ENCODE measurements at places on chromosomes 7 and 10.

- no peak for DNase-seq
These were observed 50.9 kb downstream of the ZNF467 start for GRCh38 chr7:149722356-149722957.

DNA sequence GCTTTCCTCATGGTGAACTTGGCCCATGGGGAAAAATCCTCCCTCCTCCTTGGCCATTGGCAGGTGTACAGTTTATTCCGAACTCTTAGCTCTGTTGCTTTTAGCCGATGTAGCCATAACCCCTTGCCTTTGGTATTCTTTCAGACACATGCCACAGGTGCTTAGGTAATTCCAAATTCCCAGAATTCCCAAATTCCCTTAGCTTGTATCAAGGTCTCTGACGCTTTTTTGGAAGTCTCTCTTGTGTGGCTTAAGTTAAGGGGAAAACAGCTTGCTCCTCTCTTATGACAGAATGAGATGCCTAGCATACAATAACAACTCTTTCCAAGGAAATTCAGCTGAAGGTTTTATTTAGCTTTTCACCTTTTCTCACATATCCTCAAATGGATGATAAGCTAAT is 68.0 kb downstream of the SUGCT start:
- DNase-seq = no peak

DNA sequence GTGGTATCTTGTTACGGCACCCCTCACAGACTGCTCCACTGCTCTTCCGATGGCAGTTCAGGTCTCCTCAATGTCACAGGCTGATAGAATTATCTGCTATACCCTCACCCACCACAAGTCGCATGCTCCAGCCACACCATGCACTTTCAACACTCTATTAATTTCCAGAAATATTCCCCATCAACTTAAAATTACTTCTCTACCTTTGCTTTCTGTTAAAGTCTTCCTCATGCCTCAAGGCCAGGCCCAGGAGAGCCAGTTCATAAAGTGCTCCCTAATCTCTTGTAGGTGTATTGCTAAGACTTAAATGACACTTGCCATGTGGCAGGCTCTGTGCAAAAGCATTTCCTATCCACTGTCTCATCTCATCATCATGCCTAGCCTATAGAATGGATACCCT is 105.9 kb upstream of the ARID5B start:
- DNase-seq = no peak

- DNase-seq = no peak
These were observed 38.5 kb downstream of the MTURN start for GRCh38 chr7:30173058-30173897.

DNA sequence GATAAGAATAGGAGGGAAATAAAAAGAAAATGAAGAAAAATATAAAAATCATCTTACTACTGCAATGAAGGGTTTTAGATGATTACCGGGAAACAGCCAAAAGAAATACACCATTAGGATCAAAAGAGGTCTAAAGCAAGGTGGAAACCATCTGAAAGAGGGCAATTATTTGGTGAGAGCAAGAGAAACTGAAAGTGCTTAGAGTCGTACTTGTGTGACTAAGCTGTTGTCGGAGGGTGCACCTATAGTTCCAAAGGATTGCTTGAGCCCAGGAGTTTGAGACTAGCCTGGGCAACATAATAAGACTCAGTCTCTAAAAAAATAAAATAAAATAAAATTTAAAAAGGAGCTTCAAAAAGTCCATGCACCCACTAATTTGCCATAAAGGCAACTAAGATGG is 169.5 kb downstream of the DKK1 start:
- DNase-seq = no peak

DNA sequence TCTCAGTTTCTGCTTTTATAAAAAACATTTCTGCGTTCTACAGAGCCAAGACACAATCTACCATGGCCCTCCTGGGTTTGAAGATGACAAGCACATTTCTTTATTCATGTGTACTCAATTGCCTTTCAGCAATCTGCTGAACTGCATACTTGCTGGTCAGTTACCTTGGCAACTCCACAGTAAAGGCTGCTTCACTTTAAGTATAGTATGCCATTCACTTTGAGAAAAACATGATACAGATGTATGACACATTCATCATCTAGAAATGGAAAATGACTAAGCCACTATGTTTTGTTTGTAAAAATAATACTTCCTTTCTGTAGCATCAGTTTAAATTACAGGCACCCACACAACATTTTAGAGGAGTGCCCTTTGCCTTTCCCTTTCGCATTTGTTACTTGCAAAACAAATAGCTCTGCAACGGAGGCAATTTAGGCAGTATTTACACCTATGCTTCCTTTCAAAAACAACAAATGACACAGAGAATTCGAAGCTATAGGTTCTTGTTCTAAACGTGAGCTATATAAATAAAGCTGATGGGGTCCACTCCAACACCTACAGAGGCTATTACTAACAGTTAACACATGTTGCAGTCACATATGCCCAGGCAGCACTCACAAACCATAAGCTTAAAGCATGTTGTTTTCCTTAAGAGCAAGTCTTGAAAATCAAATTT is 23.5 kb downstream of the SGCE start:
- DNase-seq = no peak

DNA sequence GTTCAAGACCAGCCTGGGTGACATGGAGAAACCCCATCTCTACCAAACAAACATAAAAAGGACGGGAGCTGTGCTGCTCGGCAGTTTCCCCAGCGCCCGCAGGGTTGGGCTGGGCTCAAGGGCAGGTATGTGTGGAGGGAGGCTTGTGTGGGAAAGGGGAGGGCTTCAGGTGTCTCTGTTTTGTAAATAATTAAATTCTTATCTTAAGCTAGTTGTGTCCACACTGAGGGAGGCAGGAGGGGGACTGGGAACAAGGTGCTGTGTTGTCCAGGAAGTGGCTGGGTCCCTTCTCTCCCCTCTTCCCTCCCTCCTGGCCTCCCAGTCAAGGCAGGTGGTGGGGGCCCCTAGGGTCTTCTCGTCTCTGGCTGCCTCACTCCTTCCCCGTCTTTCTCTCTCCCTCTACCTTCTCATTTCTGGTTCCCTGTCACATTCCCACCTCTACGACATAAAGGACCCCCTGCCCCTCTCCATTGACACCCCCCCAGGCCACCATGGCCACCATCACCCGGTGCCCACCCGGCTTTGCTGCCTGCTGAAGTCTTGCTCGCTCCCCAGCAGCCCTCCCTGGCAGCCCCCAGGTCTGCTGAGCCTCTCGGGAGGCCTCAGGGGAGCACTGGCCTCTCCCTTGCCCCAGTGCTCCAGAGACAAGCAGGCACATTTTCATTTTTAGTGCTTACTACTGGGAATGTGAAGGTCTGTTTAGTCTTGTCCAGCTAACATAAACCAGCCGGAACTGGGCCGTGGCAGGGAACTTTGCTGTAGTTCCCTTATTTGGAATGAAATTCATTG is 19.3 kb downstream of the NEURL1 start:
- DNase-seq = no peak

DNA sequence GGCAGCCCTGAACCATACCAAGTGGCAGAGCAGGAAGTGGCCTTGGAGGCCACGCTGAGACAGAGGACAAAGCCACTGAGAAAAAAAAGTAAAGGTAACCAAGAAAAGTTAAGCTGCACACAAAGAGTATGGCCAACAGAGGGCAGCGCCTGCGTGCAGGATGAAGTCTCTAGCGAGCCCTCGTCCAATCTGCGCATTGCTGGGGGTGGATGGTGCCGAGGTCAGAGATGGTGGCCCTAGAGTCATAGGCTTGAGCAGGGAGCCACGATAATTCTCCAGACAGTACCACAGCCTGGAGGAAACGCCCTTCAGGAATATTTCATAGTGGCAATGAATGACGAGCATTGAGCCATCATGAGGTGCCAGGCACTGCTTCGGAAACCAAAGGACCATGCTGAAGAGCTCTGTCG is 9.7 kb downstream of the ATP6V0E2 start:
- DNase-seq = no peak

DNA sequence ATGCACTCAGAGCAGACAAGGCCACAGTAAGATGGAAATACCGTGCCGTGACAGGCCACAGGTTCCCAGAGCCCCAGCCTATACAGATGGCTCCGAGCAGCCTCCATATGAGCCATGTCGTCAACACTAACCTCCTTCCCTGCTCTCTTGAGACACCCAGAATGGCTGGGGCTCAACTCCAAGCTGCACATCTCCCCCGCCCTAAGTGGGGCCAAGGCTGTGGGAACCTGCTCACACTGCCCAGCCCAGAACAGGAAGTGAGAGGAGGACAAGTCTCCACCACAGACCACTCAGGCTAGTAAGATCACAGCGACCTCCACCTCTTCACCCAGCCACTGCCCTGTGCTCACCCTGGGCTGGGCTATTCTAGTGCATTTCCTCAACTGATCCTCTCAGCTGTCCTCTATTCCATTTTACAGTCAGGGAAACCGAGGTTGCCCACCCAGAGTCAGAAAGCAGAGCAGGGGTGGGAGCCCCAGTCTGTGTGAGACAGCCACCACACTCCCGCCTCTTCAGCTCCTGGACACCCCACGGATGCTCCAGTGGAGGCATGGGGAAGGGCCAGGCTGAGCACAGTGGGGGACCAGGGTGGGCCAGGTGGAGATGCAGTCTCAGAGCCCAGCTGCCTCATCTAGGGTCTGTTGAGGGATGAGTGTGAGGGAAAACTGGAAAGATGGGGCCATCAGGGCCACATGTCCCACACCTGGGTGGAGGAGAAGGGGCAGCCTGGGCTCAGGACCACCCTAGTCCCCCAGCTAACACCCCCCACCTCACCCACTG is 11.6 kb downstream of the GRID1 start:
- no peak for DNase-seq

GRCh38 chr7:21371360-21371759 is 56.5 kb upstream of the SP4 start:
- DNase-seq = no peak

DNA sequence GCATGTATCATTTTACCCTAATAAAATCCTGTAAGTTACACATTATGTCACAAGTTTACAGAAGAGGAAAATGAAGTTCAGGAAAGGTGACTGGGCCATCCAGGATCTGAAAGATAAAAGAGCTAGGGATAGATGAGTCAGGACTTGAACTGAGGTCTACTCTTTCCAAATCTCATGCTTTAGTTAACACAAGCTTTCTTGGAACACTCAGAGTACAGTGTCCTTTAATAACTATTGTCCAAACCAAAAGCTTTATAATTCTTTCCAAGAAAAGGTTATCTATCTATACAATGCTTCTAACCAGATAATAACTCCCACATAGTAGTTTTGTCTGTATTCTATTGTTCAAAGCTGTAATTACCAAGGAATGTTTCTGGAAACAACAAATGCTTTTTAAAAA is 164.6 kb downstream of the LRRN3 start:
- no peak for DNase-seq

DNA sequence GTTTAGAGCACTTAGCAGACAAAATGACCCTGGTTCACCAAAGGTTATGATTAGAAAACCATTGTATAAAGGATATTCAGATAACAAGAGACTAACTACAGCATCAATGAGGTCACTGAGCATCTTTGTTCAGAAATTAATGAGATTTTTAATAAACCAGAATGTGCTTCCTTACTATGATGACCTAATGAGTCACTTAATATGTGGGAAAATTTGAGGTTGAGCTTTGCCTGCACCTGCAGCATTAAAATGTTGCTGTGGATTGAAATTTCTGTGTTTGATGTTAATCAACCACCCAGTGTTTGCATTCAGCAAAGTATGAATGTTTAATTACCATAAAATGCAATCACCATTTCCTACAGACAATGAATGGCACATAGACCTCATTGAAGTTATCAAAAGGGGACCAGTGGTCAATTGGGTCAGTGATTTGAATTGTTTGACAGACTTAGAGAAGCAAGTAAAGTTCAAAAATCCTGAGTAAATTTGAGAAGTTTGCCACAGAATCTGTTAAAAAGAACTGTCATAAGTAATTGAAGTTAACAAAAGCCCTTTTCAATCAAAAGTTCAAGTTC is 45.8 kb downstream of the EXOC6 start:
- no peak for DNase-seq

DNA sequence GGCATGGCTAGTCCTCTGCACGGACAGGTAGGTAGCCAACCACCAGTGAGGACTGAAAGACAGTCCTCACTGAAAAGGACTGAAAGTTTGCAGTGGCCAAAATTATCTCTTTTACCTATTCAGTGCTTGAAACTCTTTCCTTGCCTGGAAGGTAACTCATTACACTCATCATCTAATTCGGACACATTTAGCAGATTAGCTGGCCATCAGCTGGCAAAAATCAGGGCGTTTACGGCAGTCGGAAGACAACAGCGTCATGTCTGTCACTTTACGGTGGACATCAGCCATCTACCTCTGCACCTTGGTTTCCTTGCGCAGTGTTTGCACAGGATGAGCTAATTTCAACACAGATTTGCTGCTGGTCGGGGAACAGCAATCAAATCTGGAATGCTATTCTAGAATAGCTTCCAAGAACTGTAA is 740 bp downstream of the ANXA7 start:
- no peak for DNase-seq

GRCh38 chr7:54817152-54817551 is 58.1 kb upstream of the SEC61G start:
- DNase-seq = no peak

DNA sequence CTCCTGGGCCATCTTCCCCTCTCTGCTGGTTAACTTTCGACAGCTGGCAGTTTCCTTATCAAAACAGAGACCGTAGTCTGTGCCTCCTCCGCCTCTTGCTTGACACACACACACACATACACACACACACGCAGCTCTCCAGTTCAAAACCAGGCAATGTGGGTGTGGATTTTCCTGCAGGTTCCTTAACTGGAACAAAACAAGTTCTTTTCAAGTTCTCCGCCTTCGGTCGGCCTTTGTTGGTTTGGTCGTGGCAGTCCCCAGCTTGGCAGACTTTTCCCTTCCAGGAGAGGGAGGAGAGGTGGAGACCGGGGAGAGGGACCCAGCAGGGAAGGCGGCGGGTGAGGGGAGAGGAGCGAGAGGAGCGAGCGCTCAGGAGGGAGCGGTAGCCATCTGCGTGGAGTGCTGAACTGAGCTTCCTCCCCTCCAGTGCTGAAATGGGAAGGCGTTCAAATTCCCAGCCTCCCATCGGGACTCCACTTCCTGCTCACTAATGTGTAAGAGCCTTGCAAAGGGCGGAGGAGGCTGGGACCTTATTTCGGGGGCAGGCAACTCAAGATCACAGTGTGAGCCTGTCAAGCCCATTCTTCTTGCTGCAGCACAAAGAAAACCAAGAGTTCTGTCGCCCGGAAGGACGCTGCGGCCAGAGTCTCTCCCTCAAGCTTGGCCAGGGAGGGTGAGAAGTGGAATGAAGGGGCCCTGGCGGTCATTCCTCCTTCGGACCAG is 120.6 kb downstream of the PRPF18 start:
- DNase-seq = no peak

GRCh38 chr10:33347211-33347610 is 12.7 kb upstream of the NRP1 start:
- no peak for DNase-seq

Measured in stimulated activated CD8-positive, alpha-beta memory T cell treated with anti-CD3 and anti-CD28 coated beads, Interleukin-15, amount 100 ng/mL, for 24 hours (primary cell).